ENCODE measurements at places on chromosomes 13 and 19.
A peak's percentile ranks its signal among the peaks of the same experiment; 100 is the strongest.

- DNase-seq, result no peak
Measured at GRCh38 chr19:55005684-55006488, 32.2 kb downstream of the GP6 start.

DNA sequence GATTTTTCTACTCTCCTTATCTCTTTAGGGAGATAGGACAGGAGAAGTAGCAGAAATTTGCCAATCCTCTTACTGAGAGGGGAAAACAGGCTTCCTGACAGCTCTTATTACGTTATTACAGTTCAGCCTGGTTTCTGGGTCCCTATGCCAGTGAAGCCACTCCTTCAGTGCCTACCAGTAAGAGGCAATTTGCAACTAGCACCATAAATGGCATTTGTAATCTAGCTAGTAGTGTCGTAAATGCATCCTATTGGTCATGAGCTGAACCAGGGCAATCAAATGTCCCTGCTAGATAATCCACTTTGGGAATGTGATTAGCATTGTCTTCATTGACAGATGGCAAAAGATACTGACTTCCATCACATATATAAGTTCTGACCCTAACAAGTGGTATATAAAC, 428.8 kb downstream of the DCT start:
- no peak for DNase-seq

- no peak for DNase-seq
Measured at GRCh38 chr13:23504180-23504579, 66.0 kb upstream of the TNFRSF19 start.

- no peak for DNase-seq
Measured at GRCh38 chr19:9487016-9487415, 11.4 kb downstream of the ZNF560 start.

GRCh38 chr19:10971107-10971726, 10.4 kb downstream of the SMARCA4 start:
- DNase-seq, result no peak

- DNase-seq, result no peak
Measured at GRCh38 chr13:107005577-107005976, 437.6 kb upstream of the ARGLU1 start.

DNA sequence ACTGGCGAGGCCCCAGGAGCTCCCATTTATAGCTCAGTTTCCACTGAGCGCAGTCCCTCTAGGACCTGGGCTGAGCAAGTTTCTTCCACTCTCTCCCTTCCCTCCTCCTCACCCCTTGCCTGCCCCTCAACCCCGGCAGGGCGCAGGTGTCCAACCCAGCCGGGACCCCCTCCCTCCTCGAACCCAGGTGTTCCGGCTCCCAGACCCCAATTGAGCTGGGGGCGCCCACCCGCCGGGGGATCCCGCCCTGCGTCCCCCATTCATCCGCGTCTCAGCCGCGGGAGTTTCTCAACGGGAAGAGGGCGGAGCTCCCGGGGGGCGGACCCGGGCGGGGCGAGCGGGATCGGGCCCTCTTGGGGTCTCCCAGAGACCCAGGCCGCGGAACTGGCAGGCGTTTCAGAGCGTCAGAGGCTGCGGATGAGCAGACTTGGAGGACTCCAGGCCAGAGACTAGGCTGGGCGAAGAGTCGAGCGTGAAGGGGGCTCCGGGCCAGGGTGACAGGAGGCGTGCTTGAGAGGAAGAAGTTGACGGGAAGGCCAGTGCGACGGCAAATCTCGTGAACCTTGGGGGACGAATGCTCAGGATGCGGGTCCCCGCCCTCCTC, at the start of gene KIRREL2:
Gene KIRREL2 (plus strand): TSS at position 366 of the 604 bp plus-strand sequence. CDS start 209 bp downstream, at position 575.
- no peak for DNase-seq

DNA sequence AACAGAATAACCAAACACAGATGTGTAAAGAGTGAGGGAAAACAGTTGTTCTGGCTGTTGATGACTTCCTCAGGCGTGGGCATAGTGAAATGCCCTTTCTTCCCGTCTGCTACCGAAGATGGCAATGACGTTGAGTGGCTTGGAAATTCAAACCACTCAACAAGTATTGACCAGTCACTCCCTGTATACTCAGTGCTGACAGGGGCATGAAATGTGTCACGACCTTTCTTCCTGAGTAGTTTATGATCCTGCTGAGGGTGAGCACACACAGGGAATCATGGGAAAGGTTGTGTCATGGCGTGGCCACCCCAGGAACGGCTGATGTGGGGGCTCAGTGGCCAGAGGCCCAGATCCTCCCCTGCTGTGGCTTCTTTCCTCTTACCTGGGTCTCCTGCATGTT, 87.8 kb upstream of the C1QTNF9B start:
- DNase-seq, result no peak

GRCh38 chr19:45632468-45633196, 6.6 kb downstream of the EML2 start:
- DNase-seq, result peak; percentile 76

- DNase-seq, result peak; percentile 57
Measured at GRCh38 chr19:43639519-43640423, at the start of gene CADM4. TSS of gene CADM4 (minus strand) at chr19:43639850. CDS start at chr19:43639790, 60 bp downstream.

- DNase-seq, result no peak
Measured at GRCh38 chr13:100399455-100399854, 189.1 kb downstream of the GGACT start.

- DNase-seq, result no peak
Measured at GRCh38 chr13:31885994-31886393, 145.6 kb upstream of the FRY start.

DNA sequence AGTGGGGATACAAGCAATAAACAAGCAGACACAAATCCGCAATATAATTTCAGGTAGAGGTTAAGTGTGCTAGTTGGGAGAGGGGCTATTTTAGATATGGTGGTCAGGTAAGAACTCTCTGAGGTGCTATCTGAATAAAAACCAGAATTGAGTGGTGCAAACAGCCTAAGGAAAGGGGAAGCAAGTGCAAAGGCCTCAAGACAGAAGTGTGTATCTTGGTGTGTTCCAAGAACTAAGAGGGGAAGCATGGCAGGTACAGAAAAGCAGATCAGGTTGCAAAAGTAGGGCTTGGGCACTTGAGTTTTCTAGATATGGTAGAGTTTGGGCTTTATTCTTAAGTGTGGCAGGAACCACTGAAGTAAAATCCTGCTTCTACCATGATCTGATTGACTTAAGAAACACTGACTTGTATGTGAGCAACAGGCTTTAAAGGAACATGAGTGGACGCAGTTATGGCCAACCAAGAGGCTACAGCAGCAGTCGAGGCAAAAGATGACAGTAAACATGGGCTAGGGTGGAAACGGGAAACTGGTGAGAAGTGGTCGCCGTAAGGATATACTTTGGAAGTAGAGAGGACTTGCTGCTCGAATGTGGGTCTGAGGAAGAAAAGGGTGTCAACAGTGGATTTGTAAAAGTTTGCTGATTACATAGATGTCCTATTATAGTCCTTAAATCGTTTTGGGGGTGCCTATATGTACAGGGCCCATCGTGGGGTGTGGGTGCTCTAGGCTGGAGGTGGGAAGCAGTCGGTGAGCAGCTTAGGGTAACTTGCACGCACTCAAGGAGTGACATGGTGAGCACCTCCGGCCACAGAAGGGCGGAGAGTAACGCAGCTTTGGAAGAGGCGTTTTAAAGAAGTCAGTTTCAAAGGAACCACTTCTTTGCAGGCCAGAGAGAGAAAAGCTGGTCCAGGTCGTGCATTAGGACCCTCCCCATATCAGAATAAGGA, 677 bp downstream of the TGDS start:
- no peak for DNase-seq

DNA sequence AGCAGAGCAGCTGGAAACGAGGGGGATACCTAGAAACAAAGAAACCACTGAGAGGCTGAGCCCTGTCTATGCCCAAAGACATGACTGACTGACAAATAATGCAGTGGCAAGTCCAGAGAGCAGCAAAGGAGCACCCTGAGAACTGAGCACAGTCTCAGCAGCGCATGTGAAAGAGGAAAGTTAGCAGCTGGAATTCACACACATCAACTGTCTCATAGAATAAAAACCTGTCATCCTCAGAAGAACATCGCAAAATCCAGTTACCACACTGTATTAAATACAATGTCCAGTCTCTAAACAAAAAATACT, 24.1 kb upstream of the DLEU7 start:
- DNase-seq, result no peak

- DNase-seq, result no peak
Measured at GRCh38 chr13:23321535-23322241, 111.8 kb downstream of the SACS start.

- no peak for DNase-seq
Measured at GRCh38 chr13:77729502-77730221, 32.2 kb downstream of the SLAIN1 start.

- DNase-seq, result no peak
Measured at GRCh38 chr13:41812851-41813250, 148.1 kb downstream of the VWA8 start.

DNA sequence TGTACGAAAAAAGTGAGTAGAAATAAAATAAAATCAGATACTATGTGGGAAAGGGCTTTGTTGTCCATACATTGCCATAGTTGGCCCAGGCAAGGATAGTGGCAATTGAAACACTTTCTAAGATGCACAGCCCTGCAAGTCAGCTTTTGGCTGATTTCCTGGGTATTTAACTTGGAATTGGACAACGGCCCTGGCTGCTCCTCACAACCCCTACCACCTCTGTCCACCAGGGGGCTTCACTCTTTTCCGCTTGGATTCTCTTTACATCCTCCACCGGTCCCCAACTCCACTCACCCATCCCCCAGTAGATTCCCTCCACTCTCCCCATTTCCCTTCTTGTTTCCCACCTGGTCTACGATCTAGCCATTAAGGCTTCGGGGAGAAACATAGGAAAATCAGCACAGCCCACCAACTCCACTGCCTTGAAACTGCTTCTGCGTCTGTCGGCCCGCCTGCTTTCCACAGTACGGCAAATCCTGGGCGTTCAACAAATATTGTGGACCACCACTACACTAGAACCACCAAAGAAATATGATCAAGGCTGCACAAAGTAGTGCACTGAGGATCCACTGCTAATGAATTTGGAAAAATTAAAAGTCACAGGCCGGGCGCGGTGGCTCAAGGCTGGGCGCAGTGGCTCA, 48.6 kb upstream of the GTF3A start:
- peak; percentile 75 for DNase-seq

GRCh38 chr19:13995017-13995728, 10.9 kb downstream of the RFX1 start:
- DNase-seq, result no peak

GRCh38 chr13:108850691-108851090, 221.3 kb downstream of the MYO16 start:
- DNase-seq, result no peak

- DNase-seq, result no peak
Measured at GRCh38 chr19:1459479-1459878, 9.6 kb downstream of the APC2 start.

DNA sequence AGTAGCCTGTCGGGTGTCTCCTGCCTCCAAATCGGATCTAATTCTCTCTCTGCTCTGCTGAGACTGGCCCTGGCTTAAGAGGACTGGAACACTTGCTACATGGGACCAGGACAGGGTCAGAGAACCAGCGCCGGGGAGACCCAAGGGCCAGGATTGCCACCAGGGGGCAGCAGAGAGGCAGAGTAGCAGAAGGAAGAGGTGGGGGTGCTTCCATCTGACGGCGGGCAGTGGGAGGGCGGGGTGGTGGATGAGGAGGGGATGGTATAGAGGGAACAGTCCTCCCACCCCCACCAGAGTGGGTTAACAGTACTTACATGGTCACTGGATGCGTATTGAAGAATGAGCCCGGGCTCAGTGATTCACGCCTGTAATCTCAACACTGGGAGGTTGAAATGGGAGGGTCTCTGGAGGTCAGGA, 11.9 kb downstream of the SELENOW start:
- peak; percentile 80 for DNase-seq

DNA sequence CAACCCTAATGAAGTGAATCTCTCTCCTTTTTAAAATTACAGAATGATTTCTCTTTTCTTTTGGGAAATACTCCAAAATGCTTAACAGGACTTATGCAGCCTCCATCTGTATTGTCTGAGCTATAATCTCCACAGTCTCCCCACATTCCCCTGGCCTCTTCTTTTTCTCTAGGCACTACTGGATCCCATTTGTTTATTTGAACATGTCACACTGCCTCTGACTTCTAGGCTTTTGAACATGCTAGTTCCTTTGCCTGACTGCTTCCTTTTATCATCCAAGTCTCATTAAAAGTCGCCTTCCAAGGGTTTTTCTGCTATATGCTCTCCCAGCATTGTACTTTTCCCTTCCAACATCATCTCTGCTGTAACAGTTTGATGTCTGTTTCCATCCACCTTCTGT, 548.7 kb downstream of the PCDH9 start:
- no peak for DNase-seq

DNA sequence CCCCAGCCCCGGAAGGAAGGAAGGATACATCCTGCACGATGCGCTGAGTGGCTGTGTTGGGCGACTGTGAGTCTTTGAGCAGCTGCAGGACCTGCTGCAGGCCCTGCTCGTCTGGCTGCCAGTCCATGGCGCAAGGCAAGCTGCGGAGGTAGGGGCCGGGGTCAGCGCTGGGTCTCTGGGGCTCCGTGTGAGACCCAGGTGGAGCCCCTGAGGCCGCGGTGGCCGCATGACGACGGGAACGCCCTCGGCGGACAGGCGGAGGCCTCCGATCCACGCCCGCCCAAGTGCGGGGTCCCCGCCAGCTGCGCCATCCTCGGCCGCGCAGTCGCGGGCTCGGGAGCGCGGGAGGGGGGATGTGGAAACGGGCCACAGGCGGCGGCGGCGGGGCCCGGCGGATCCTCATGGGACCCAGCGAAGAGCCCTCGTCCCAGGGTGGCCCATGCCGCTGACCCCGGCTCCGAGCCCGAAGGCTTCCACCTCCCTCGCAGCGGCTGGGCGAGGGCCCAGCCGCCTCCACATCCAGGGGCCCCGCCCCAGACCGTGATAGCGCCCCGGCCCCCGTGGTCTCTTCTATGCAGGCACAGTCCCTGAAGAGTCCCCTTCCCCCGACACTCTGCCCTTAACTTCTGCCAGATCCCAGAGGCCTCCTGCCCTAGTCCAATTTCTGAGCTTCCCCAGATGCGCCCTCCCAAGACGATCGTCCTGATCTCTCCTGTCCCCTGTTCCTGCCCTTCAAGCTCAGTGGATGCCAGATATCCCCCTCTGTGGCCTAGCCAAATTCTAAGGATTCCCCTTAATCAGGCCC, 2.7 kb downstream of the TNPO2 start:
- no peak for DNase-seq

DNA sequence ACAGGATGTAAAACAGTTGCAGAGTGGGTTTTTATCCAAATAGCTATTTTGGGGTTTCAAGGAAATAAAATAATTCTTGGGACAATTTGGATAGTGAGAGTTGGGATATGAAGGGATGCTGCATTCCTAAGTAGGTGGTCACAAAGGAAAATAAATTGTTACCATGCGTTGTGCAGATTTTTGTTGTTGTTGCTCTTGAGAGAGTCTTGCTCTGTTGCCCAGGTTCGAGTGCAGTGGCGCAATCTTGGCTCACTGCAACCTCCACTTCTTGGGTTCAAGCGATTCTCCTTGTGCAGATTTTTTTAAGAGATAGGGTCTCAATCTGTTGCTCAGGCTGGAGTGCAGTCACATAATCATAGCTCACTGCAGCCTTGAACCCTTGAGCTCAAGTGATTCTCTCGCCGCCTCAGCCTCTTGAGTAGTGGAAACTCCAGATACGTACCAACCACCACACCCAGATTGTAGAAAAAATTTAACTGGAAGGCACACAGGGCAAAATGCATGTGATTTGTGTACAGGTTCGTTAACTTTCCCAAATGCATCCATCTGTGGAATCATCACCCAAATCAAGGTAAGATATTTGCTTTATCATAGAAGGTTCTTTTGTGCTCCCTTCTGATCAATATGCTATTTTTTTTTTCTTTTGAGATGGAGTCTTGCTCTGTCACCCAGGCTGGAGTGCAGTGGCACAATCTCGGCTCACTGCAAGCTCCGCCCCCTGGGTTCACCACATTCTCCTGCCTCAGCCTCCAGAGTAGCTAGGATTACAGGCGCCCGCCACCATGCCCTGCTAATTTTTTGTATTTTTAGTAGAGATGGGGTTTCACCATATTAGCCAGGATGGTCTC, 16.0 kb downstream of the SLC1A5 start:
- DNase-seq, result no peak

GRCh38 chr13:76622315-76623040, 263.7 kb downstream of the KCTD12 start:
- no peak for DNase-seq

Data from right forelimb (tissue), 1 donor.